ENCODE measurements at places on chromosomes 1 and 21.

GRCh38 chr1:7962014-7962335 lies 464 bp downstream of the PARK7 start:
- no peak for DNase-seq

- DNase-seq, result no peak
Measured at GRCh38 chr1:64549464-64550239, 79.7 kb downstream of the CACHD1 start.

DNA sequence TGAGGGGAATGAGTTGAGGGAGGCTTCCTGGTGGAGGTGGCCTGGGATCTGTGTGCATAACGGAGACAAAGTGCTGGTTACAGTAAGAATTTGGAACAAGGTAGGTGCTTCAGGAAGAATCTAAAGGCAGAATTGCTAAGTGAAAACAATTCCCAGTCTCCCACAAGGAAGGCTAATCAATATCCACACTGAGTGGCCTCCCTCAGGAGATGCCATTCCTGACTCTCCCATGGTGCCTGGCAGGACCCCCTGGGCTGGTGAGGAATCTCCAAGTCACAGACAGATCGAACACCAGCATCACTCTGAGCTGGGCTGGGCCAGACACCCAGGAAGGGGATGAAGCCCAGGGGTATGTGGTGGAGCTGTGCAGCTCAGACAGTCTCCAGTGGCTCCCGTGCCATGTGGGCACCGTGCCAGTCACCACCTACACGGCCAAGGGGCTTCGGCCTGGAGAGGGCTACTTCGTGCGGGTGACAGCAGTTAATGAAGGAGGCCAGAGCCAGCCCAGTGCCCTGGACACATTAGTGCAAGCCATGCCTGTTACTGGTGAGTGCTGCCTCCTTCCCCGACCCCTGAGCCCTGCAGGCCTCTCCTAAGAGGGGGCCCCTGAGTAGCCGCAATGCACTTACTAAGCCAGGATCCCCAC lies 30.7 kb downstream of the IGFN1 start:
- no peak for DNase-seq

DNA sequence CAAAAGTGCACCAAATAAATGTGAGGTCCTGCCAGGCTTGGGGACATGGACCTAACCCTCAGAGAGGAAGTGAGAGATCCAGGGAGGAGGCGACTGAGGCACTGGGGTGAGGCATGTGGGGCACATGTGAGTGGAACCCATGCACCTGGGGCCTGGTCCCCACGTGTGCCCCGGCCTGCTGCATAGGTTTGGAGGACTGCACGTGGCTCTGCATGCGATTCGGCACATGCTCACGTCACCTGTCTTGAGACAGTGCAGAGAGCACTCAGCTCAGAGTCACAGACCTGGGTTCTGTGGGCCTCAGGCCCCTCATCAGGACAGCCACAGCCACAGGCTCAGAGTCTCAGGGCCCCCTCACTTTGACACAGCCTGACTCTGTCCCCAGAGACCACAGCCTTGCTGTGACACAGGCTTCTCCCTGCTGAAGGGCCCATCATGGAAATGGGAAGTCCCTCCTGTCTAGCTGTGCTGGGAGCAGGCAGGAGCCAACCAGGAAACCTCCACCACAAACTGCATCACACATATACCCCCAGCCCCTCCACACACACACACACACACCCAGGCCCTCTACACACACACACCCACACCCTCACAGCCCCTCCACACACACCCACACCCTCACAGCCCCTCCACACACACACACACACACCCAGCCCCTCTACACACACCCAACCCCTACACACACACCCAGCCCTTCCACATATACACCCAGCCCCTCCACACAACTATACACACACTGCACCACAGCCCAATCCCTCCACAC lies 48.2 kb downstream of the SLC9A1 start:
- no peak for DNase-seq

- no peak for DNase-seq
Measured at GRCh38 chr1:66270119-66270812, 263.7 kb upstream of the SGIP1 start.

DNA sequence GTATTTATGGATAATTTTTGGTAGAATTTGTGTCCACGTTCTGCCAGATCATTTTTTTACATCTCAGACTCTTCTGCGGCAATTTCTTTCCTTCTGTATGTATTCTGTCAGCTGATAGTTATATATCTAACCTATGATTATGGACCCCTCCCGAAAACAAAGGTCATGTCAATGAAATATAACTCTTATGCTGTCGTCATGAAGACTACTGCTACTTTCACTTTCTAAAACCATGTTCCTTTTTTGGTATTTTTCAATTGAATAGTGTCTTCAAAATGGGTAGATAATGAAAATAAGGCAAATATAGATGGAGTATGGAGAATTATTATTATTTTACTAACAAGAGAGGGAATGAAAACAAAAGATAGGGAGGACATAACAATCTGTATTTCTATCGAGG lies 3.2 kb downstream of the ANGPTL1 start:
- DNase-seq, result no peak

DNA sequence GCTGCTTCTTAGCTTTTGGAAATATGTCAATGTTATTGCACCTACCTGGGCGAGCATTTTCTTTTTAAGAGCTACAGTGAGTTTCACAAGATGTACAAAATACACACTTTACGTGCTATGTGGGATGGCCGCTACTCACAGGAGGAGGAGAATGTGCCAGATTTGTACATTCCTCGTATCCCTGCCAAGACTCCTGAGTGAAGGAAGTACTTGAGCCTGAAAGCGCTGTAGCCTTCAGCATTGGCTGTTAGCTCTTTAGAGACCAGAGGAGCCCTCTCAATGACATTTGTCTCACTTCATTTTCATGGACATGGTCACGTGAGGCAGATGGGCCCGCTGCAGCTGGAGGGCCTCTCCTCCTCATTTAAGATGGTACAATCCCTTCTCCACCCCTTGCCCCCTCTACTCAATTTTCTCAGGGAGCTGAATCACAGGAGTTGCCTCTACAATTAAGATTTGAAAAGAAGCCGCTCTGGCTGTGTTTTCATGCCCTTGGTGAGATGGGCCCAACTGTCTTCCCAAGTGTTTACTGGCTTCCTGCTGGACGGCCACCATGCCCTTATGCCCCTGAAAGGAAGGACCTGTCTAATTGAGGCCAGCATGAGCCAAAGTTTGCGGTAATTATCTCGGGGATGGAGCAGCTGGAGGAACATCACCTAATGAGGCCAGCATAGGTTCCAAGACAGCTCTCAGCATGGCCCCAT lies 442.6 kb downstream of the PRDM2 start:
- DNase-seq, result no peak

- no peak for DNase-seq
Measured at GRCh38 chr1:179083533-179083932, 1.7 kb downstream of the TOR3A start.

Measured in progenitor cell of endocrine pancreas (in vitro differentiated cells).